ENCODE measurements at places on chromosomes 13 and 19.
A peak's percentile ranks its signal among the peaks of the same experiment; 100 is the strongest.

DNA sequence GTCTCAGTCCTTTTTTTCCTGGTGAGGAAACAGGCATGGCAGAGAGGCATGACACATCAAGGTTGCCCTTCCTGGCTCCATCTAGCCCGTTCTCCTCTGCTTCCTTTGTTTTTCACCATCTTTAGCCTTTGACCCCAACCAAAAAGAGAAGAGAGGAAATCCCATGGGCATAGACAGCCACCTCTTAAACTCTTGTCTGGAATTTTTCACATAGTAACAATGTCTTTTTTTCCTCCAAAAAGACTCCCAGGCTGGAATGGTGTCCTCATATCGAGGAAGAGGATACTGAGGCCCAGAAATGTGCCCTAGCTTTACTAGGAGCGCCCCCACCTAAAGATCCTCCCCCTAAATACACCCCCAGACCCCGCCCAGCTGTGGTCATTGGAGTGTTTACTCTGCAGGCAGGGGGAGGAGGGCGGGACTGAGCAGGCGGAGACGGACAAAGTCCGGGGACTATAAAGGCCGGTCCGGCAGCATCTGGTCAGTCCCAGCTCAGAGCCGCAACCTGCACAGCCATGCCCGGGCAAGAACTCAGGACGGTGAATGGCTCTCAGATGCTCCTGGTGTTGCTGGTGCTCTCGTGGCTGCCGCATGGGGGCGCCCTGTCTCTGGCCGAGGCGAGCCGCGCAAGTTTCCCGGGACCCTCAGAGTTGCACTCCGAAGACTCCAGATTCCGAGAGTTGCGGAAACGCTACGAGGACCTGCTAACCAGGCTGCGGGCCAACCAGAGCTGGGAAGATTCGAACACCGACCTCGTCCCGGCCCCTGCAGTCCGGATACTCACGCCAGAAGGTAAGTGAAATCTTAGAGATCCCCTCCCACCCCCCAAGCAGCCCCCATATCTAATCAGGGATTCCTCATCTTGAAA lies at the start of gene GDF15:
GDF15 (plus strand) TSS at position 484 of the 868 bp plus-strand sequence; CDS start at position 516, 32 bp downstream.
- peak; percentile 92 for DNase-seq

- no peak for DNase-seq
Observed at GRCh38 chr19:54189145-54189734, at the start of gene MBOAT7. TSS of gene MBOAT7 (minus strand) at chr19:54189580. CDS start at chr19:54188508, 1,072 bp downstream.

GRCh38 chr13:110214637-110215036 lies 92.3 kb downstream of the COL4A1 start:
- no peak for DNase-seq

DNA sequence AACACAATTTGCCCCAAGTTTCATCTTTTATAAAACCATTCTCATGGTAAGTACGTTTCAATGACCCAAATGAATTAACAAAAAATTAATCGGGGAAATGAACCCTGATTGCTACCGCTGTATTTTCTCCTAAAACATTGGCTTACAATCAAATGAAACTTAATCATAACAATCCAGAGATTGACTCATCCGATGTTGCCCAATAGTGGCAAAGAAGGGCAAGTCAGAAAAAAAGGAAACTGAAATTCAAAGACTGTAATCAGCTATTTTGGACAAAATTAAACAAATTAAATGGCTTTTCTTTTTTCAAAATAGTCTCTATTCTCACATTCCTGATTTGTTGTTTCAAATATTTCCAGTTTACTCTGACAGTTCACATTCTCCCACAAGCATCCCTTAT lies 3.9 kb upstream of the ACOD1 start:
- no peak for DNase-seq

- DNase-seq = no peak
Observed at GRCh38 chr13:70034286-70034685, 73.3 kb upstream of the ATXN8OS start.

GRCh38 chr13:114226088-114226487 lies 8.6 kb upstream of the CDC16 start:
- no peak for DNase-seq

DNA sequence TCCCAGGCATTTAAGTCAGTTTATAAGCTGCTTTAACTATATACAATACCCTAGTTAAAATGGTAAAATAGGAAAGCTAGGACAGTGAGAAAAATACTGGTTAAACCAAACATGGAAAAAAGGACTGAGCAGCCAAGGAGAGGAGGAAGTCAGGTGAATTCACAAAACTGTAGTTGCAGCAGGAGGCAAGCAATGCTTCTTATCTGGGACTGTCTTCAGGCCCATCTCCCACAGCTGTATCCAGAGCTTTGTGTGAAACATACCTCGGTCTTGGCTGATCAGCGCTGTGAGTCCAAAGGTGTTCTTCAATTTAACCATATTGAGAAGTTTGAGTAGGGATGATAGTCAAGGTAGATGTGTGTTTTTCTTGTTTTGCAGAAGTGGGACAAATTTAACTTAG lies 15.7 kb upstream of the SUPT20H start:
- DNase-seq = no peak

- DNase-seq = no peak
Observed at GRCh38 chr13:50071379-50071778, 56.1 kb downstream of the KCNRG start.

DNA sequence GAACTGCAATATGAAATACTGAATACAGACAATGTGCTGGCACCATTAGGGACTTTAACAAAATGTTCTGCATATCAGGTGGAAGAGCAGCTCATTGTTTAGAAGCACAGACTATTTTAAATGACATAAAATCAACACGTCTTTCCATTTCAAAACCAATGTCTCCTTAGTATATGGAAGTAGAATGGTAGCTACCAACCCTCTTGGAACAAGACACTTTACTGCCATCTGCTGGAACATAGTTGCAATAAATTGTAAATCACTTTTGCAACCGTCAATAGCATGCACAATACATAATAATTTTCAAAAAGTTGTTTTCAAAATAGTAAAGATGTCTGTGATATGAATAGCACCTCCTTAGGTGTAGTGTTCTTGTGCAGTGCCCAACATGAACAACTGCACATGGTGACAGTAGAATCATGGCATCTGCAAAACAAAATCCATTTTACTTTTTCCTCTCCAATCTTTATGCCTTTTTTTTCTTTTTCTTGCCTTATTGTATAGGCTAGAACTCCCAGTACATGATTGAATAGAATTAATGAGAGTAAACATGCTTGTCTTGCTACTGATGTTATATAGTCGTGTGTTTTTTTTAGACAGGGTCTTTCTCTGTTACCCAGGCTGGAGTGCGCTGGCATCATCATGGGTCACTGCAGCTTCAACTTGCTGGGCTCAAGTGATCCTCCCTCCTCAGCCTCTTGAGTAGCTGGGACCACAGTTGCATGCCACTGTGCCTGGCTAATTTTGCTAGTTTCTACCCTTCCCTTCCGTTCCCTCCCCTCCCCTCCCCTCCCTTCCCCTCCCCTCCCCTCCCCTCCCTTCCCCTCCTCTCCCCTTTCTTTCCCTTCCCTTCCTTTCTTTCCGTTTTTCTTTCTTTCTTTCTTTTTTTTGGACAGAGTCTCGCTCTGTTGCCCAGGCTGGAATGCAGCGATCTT lies 7.8 kb upstream of the LYPD5 start:
- DNase-seq = peak; percentile 61

DNA sequence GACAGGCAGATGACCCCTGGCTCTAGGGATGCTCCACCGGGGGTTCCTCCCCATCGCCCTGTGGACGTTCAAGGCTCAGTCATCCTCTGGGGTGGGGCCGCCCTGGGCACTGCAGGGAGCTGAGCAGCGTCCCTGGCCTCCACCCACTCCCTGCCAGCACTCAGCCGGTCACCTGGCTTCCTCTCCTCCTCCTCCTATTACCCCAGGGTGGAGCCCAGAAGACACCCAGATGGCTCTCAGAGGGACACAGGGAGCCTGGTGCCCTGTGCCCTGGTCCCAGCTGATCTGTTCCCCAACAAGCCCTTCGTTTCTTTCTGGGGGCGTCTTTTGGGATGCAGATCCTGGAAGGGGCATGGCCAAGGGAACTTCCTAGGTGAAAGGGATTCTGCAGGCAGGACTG lies 3.7 kb upstream of the MKNK2 start:
- DNase-seq = no peak

GRCh38 chr19:28633319-28634018 lies 579.5 kb downstream of the UQCRFS1 start:
- DNase-seq = peak; percentile 44

- no peak for DNase-seq
Observed at GRCh38 chr19:20318616-20319015, 151.6 kb downstream of the ZNF486 start.

- DNase-seq = no peak
Observed at GRCh38 chr13:98769736-98770135, 17.3 kb upstream of the SLC15A1 start.

DNA sequence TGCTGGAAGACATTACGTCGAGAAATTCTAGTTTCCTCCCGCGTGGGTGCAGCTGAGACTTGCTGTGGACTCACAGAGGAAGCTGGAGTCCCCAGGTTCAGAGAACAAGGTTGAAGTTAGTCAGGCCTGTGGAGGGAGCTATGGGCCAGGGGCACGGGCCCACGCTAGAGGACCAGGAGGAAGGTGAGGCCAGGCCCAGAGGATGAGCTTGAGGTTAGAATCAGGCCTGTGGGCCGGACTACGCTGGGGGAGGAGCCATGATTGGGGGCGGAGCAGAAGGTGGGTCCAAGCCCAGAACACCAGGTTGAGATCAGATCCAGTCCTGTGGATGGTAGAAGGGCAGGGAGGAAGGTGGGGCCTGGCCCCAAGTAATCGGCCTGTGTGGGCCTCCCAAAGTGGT lies 32.6 kb downstream of the ZNF846 start:
- DNase-seq = no peak
